Lung (tissue), 17 donors: ENCODE measurements at places on chromosomes 5 and 9. TPM values are rescaled to one million over a fixed set of nuclear protein-coding genes. Genes with fewer than 3 reads are reported as not detected.

DNA sequence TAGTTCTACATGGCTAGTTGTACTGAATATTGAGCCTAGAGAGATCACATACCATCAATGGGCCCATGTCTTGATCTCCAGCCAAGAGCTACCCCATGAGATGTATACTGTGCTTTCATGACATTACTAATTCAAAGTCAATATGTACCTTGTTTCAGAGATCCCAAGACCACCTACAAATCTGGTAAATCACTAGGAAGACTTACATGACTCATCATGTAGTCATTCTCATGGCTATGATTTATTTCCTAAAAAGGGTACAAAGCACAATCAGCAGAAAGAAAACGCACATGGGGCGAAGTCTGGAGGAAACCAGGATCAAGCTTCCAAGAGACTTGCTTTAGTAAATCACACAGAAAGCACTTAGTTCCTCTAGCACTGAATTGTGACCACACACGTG lies 103.0 kb downstream of the PCSK5 start:
- DNase-seq: no peak
- no peak overlapping the region for H3K27ac ChIP-seq
- no peaks in the 10 kb centered on the region for H3K4me1 ChIP-seq
- H3K4me3 ChIP-seq: no peak overlapping the region
- no peaks in the 10 kb centered on the region for H3K36me3 ChIP-seq
- H3K27me3 ChIP-seq: no peaks in the 10 kb centered on the region

DNA sequence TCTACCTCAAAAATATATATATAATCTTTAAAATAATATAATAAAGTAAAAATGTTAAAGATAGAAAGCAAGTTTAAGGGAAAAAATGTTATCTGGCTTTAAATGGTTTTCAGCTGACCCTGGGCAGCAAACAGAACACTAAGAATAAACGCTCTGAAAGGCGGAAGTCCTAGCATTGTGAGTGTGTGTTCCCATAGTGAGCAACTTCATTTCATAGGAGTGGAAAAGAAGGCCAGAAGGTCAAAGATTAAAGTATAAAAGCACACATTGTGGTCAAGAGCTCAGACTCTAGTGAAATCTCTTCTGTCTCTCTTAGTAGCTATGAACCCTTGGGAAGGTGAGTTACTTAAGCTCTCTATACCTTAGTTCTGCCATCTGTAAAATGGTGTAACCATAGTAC lies 374.4 kb downstream of the ENC1 start:
- no peaks in the 10 kb centered on the region for H3K27me3 ChIP-seq
- DNase-seq: no peak
- H3K4me1 ChIP-seq: peaks cover 9% of the 10 kb centered on the region
- no peak overlapping the region for H3K27ac ChIP-seq

The IRX4 gene
- total RNA-seq: not detected

The MCIDAS gene
- 1.7 TPM for total RNA-seq

GRCh38 chr5:170168002-170168401 lies 62.3 kb downstream of the FOXI1 start:
- no peaks in the 10 kb centered on the region for H3K4me1 ChIP-seq
- no peak for DNase-seq

The MOCS2 gene
- 25.3 TPM for total RNA-seq

The OR1J2 gene
- total RNA-seq: not detected

DNA sequence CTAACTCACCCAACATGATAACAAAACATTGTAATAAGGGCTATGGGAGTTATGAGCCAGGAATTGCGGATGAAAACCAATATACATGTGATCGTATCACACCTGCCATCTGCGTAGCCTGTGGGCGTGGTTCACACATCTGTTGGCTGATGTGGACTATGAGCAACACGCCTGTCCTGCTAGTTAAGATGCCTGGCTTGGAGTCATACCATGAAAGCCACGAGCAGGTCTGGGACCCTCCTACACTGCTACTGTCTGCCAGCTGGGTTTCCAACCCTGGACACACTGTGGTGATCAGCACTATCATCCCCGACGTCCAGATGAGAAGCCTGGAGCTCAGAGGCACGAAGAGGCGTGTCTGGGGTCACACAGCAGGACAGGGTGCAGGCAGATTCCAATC lies 40.2 kb downstream of the STK10 start:
- H3K4me1 ChIP-seq: peaks cover 23% of the 10 kb centered on the region
- H3K27ac ChIP-seq: no peak overlapping the region
- no peak overlapping the region for H3K4me3 ChIP-seq
- no peak for DNase-seq
- H3K36me3 ChIP-seq: no peaks in the 10 kb centered on the region

DNA sequence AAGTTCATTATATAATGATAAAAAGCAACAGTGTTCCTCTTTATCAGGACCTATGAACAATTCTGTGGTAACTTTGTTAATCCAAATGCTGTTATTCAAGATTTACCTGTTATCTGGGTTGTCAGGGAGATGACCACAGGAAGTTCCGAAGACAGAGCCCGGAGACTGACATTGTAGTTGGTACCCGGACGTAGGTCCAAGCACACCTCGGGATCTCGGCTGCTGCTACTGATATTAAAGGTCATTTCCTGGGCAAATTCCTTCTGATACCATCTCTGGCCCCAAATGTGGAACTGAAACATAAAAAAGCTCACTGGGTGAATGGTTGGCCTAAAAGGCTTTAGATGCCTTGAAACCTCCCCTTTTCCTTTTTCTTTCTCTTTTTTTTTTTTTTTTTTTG lies 96.7 kb downstream of the SUSD1 start:
- no peak overlapping the region for H3K27ac ChIP-seq
- no peaks in the 10 kb centered on the region for H3K27me3 ChIP-seq
- H3K36me3 ChIP-seq: no peaks in the 10 kb centered on the region
- DNase-seq: no peak
- H3K4me3 ChIP-seq: no peak overlapping the region
- peaks cover 7% of the 10 kb centered on the region for H3K4me1 ChIP-seq

The SLC25A25 gene
- total RNA-seq: 32.6 TPM

DNA sequence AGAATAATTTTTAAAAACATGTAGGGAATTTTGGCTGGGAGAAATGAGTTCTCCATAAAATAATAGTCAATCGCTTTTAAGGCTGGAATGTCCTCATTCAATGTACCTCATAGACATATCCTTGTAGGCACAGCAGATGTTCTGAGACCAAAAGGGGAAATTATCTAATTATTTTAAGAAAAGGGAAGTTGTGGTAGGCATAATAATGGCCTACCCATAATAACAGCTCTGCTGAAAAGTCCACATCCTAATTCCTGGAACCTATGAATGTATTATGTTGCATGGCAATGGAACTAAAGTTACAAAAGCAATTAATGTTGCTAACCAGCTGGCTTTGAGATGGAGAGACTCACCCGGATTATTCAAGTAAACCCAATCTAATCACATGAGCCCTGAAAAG lies 216.1 kb downstream of the TRIM36 start:
- H3K36me3 ChIP-seq: no peaks in the 10 kb centered on the region
- no peaks in the 10 kb centered on the region for H3K27me3 ChIP-seq
- DNase-seq: no peak
- no peak overlapping the region for H3K27ac ChIP-seq

- no peak overlapping the region for H3K4me3 ChIP-seq
- no peaks in the 10 kb centered on the region for H3K36me3 ChIP-seq
- H3K4me1 ChIP-seq: no peaks in the 10 kb centered on the region
Measured at GRCh38 chr9:124133727-124134126, 122.2 kb downstream of the LHX2 start.

DNA sequence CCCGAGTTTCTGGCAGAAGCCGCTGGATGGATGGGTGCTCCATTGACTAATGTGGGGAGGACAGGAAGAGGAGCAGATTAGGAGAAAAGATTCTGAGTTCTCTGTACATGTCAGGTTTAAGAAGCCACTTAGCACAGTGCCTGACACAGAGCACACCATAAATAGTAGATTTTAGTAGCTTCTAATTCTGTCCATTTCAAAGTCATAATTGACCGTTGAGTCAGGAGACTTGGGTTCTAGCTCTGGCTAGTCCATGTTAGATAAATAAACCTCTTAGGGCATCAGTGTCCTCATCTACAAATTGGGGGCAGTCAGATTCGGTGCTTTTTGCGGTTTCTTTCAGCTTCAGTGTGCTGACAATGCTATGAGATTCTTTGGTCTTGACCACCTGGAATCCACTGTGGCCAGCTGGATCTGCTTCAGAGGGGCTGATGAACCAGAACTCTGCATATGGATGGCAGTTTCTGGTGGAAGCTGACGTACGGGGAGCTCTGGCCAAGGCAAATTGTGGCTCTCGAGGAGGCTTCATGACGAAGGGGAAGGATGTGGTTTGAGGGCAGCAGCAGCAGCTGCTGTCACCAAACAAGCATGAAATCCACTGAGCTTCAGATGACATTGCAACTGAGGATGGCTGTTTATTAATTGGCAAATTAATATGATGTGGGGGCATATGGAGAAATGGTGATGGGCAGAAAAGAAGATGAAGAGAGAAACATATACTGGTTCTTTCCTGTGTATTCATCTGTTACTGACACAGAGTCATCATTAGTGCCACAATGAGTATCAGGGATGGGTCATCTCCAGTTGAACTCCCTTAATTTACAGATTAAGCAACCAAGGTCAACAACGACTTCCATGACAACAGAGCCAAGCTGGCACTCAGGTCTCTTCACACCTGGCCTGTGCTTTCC lies 134.4 kb downstream of the AOPEP start:
- H3K27me3 ChIP-seq: no peaks in the 10 kb centered on the region
- no peak overlapping the region for H3K4me3 ChIP-seq

DNA sequence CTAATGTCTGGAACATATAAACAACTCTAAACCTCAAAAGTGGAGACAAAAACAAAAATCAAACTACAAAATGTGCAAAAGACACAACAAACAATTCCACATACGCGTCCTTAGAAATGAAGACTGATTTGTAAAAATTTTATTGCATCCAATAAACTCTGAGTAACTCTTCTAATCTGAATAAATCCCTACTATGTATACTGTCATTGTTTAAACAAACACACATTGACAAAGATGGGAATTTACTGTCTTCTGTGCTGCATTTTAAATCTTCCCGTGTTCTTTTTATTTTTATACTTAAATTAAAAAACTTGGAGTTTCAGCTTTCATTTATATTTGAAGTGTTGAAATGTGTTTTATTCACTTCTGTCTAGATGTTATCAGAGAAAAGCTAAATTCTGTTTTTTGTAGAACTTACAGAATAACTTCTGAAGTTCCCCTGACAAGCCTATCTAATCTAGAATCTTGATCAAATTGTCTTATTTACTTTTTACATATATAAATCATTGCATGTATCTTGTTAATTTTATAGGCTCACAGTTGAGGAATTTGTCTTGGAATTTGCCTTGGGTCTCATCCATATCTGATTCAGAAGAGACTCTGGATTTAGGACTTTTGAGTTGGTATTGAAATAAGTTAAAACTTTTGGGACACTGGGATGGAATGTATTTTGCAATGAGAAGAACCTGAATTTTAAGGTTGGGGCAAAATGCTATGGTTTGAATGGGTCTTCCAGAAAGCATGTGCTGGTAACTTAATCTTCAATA lies 2064.4 kb upstream of the C9orf72 start:
- no peaks in the 10 kb centered on the region for H3K4me1 ChIP-seq
- no peaks in the 10 kb centered on the region for H3K27me3 ChIP-seq
- no peak for DNase-seq
- H3K36me3 ChIP-seq: no peaks in the 10 kb centered on the region
- no peak overlapping the region for H3K4me3 ChIP-seq
